ENCODE measurements at places on chromosomes 13 and 19. TPM values are rescaled to one million over a fixed set of nuclear protein-coding genes. Genes with fewer than 3 reads are reported as not detected.

Gene MAG
- total RNA-seq: not detected

Gene CRB3
- total RNA-seq: 0.59 TPM

Gene MIR17HG
- 6.1 TPM for total RNA-seq

Gene ZNF723
- total RNA-seq: not detected

DNA sequence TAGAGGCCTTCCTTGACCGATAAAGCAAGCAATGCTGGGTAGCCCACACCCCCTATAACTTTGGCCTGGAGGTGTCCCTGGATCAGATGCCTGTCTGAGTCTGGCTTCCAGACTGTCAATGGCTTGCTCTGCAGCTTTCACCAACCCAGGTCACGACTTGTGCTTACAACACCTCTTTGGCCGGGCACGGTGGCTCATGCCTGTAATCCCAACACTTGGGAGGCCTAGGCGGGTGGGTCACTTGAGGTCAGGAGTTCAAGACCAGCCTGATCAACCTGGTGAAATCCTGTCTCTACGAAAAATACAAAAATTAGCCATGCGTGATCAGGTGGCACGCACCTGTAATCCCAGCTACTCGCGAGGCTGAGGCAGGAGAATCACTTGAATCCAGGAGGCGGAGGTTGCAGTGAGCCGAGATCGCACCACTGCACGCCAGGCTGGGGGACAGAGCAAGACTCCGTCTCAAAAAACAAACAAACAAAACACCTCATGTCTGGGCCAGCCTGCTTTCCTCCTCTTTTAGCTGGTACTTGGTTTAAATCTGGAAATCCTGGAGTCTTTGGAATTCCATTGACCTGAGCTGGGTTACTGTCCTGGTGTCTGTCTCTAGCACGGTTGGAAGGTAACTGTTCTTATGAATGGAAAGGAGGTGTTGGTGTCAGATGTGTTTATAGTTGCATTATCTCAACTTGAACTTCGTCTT is 10.3 kb upstream of the GARRE1 start:
- DNase-seq: no peak

DNA sequence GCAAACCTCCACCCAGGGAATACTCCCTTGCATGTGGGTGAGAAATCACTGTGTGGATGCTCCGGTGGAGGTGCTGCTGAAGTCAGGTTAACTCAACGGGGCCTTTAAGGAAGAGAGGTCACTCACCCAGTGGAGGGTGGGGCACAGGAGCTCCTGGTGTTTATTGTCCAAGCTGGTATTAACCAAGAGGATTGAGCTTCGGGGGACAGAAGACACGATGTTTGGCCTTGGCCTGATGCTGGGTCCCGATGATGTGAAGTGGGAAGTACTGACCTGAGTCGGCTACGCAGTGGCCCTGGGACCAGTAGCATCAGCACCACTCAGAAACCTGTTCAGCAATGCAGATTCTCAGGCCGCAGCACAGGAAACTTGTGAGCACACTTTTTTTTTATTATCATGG is 85.7 kb upstream of the WASF3 start:
- DNase-seq: no peak

DNA sequence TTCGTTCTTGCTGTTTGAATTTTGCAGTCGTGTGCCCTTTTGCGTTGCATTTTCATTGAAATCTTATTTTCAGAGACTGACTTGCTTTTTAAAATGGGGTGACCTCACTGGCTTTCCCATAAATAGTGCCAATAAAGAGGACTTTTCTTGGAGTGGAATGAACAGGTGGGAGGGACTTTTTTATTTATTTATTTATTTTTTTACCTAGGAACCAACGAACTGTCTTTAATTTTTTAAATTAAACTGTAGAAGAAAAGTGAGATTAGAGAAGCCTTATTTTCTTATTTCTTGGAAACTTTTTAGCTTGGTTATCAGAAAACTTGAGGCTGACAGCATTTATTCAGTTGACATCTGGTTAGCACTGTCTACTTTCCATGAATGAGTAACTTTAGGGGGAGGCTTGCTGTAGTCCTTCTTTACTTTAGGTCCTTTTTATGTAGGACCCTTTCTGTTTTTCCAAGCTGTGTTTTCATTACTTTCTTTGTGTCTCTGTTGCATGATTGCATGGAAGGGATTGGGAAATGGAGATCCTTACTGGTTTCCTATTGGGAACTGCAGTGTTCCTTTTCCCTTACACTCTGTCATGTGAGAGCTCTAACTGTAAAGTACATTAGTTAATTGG is 1.7 kb downstream of the SLAIN1 start:
- no peak for DNase-seq

Data from natural killer cell (primary cell).